NCI-H460 (cell line): ENCODE measurements at places on chromosomes 4 and X. TPM values are rescaled to one million over a fixed set of nuclear protein-coding genes. Genes with fewer than 3 reads are reported as not detected.

The RIPPLY1 gene
- total RNA-seq, result not detected in 2 replicates

The CT45A5 gene
- total RNA-seq, result not detected in 2 replicates

The GAB3 gene
- 0.20 and 0.89 TPM in 2 replicates for total RNA-seq

The NUDT10 gene
- 0.50 and 0.81 TPM in 2 replicates for total RNA-seq

The CD38 gene
- total RNA-seq, result 0.02 TPM in 1 of 2 replicates, not detected in the other

The MAGEA4 gene
- total RNA-seq, result not detected in 2 replicates

The RAB41 gene
- not detected in 2 replicates for total RNA-seq

The ATP1B4 gene
- total RNA-seq, result not detected in 2 replicates

The TENM3 gene
- 13.5 and 13.8 TPM in 2 replicates for total RNA-seq

The BOD1L1 gene
- 12.3 and 14.3 TPM in 2 replicates for total RNA-seq

The PPP4R3C gene
- total RNA-seq, result not detected in 2 replicates

The SH3RF1 gene
- total RNA-seq, result 3.9 and 4.4 TPM in 2 replicates

The CD40LG gene
- not detected in 2 replicates for total RNA-seq

The GSX2 gene
- total RNA-seq, result not detected in 2 replicates

The GABRA4 gene
- not detected in 2 replicates for total RNA-seq

The PPP2R2C gene
- total RNA-seq, result 14.9 and 17.6 TPM in 2 replicates

The TMSB15C gene
- total RNA-seq, result 5.0 and 6.0 TPM in 2 replicates

The AR gene
- total RNA-seq, result 8.0 and 9.7 TPM in 2 replicates

The LRIT3 gene
- total RNA-seq, result not detected in 2 replicates

The ANAPC4 gene
- total RNA-seq, result 17.9 and 20.4 TPM in 2 replicates

The MMRN1 gene
- 0.03 and 0.12 TPM in 2 replicates for total RNA-seq

The TMEM271 gene
- not detected in 2 replicates for total RNA-seq
